ENCODE measurements at places on chromosomes 2 and 18.

- no peak for DNase-seq
Observed at GRCh38 chr18:13524811-13525210, 201.5 kb downstream of the FAM210A start.

DNA sequence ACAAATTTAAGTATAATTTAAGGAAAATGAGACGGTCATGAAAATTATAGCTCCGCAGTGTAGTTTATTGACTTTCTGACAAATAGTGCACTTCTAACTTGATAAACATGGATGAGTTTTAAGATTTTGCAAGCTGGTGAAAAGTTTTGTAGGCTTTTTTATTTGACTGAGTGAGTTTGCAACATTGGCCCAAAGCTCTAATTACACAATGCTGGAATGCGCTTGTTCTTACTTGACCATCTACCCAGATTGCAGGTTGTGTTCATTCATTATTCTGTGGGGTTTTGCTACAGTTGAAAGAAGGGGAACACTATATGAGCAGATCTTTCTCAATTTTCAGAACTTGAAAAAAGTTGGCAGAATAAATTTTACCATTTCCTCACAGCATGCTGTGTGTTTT, 13.5 kb downstream of the SPOPL start:
- DNase-seq, result no peak

GRCh38 chr18:21146016-21146415, 34.4 kb upstream of the ROCK1 start:
- DNase-seq, result no peak

- no peak for DNase-seq
Observed at GRCh38 chr2:119478978-119479295, 45.3 kb downstream of the SCTR start.

- DNase-seq, result peak; percentile 27
Observed at GRCh38 chr2:12005886-12006681, 259.7 kb downstream of the LPIN1 start.

- no peak for DNase-seq
Observed at GRCh38 chr18:79870301-79871025, 72.7 kb downstream of the KCNG2 start.

DNA sequence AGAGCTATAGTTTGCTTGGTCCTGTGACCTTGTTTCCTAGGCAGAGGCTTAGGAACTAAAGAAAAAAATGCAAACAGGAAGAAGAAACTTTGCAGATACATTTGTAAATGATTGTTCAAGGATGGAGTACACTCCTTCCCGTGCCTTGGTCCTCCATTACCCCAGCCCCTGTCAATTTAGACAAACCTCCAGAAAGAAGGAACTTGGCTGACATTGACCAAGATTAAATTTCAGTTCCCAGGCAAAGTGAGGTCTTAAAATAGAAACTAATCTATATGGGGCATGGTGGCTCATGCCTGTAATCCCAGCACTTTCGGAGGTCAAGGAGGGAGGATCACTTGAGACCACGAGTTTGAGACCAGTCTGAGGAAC, 179.9 kb upstream of the FN1 start:
- DNase-seq, result no peak

GRCh38 chr2:163667064-163667887, 68.5 kb downstream of the FIGN start:
- no peak for DNase-seq

GRCh38 chr2:174223388-174223787, 24.9 kb downstream of the OLA1 start:
- no peak for DNase-seq

GRCh38 chr2:146623771-146624170, 1221.1 kb upstream of the ACVR2A start:
- DNase-seq, result no peak

- no peak for DNase-seq
Observed at GRCh38 chr2:126916744-126917143, 18.1 kb downstream of the TEX51 start.

GRCh38 chr2:98809116-98809515, 78.2 kb upstream of the MGAT4A start:
- DNase-seq, result no peak

DNA sequence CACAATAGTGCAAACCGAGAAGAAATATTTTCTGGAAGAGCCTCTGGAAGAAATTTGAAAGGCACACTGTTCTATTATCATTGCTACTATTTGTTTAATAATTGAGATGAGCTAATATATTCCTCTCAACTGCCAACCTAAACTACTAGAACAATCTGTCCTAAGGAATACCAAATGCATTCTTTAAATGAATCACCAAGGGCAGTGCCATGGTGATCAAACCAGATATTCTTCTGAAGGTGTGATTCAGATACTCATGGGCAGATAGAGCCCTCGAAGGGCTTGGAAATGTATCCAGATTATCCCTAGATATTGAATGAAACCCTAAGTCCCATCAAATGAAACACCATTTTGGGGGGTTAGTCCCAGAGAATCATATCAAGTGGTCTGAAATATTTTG, 76.6 kb downstream of the FIGN start:
- no peak for DNase-seq

DNA sequence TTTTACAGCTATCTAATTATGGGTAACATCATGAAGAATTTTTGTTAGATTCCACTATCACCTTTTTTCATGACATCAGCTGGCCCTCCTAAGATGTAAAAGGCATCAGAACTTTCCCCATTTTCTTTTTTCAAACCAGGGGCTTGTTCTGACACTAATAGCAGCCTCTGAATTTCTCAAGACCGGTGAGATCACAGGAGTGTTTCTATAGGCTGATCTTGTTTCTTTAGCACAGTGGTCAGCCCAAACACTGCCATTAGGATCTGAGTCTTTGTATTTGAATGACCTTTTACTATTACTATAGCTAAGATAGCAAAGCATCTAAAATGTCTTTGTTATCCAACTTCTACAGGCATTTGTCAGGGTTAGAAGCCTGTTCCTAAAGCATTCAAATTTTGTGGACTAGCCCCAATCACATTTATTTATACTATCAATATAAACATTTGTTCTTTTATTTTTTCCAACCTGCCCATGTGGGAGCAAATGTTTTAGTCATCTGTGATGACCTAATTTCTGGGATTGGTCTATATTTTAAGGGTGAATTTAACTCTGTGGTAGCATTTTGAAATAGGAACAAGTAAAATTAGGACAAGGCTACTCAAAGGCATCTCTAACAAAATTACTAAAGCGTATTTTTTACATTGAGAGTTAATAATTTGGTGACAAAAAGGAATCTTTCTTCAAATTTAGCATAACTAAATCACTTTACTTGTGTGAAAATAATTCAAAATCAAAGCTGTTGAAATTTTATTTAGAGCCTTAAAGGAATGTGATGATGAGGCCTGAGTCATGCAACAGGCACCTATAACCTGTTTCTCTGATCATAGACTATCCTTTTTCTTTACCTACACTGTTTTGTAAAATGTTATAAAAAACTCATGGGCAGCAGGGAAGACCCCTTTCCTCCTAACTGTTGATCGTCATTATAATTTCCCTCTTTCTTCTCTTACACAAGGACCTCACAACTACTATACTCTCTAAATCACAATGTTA, 39.3 kb downstream of the ZAP70 start:
- DNase-seq, result no peak

DNA sequence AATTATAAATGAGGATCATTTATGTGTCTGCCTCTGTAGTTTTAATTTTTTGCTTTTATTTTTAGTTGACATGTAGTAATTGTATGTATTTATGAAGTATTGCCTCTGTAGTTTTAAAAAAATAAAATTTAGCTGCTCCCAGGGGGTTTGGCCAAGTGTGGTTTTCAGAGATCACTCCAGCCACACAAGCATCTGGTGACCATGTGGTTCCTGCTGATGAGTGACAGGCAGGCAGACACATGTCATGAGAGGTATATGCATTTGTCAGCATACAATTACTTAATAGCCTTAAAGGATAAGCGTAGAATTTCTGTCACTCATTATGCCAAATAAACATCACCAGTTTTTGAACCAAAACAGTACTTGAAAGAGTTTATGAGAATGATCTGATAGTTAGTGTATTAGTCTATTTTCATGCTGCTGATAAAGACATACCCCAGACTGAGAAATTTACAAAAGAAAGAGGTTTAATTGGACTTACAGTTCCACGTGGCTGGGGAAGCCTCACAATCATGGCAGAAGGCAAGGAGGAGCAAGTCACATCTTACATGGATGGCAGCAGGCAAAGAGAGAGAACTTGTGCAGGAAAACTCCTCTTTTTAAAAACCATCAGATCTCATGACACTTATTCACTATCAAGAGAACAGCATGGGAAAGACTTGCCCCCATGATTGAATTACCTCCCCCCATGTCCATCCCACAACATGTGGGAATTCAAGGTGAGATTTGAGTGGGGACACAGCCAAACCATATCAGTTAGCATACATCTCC, 29.6 kb downstream of the MREG start:
- DNase-seq, result no peak

DNA sequence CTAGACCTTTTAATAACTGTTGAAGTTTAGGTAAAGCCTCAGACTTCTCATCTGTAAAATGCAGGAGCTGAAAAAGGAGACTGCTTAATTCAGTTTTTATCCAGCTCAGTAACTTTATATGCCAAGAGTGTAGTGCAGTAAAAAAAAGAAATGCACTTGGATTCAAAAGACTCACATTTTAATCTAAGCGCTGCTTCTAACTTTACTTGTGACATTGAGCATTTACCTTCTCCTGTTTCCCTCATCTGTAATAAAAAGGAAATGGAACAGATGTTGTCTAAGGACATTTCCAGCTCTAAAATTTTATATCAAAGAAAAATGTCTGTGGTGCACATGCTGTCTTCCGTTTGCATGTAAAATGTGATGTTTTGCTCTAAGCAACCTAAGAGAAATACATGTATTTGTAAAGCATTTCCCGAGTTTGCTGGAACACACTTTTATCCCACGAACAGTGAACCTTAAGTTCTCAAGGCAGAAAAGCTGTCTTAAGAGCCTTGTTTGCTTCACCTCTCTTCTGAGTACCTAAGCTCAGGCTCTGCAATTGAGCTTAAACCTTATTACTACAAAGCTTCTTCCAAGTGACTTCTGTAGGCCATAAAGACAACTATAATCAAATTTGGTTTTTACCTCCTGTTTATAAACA, 24.2 kb upstream of the TANK start:
- no peak for DNase-seq

GRCh38 chr2:37868866-37869265, 56.2 kb upstream of the RMDN2 start:
- no peak for DNase-seq

DNA sequence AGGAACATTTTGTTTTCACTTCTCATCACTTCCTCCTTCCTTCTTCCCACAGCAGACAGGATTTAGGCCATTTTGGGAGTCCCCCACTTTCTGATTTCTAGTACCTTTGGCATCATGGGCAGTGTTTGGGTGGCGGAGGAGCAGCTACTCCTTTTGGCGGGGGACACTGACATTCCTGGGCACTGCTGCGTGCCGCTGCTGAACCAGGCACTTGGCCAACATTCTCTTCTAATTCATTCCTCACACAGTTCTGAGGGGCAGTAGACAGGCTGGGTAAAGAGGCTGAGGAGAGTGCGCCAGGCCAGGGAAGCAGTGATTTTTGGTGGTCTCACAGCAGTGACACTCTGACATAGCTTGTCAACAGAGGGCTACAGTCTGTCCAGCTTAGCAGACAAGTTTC, 270.2 kb downstream of the LOXHD1 start:
- DNase-seq, result no peak

- DNase-seq, result no peak
Observed at GRCh38 chr2:5692561-5693286, 540 bp downstream of the SOX11 start.

DNA sequence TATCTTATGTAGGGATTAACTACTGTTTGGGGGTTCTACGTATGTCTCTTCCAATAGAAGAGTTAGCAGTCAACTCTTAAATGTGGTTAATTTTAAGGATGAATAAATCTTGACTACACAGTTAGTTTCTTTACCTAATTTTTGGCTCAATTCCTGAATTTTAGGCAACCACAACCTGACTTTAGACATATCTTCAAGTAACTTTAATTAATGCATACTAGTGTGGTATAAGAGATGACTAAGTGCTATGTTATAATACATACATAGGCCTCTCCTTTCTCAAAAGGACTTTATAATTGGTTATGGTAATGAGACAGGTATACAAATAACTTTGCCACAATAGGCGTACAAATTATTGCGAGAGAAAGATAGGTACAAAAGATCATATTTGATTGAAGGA, 312.0 kb downstream of the IRS1 start:
- DNase-seq, result no peak

- peak; percentile 10 for DNase-seq
Observed at GRCh38 chr18:45978084-45978483, 11.0 kb upstream of the EPG5 start.

DNA sequence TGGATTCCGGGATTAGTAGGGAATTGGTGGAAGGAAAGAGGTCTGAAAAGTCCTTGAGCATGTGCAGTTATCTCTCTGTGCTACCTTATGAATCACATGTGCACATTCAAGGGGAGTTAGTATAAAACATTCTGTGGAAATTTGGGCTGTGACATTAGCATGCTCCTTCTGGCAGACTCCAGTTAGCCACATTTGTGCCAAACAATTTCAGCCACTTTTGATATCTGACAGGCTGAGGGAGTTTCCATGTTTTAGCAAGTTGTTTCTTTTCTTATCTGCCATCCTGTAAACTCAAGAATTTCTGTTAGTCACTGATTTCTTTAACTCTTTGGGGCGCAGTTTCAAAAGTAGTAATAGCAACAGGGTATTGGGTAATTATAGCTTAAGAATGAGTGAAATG, 28.3 kb upstream of the GYPC start:
- DNase-seq, result no peak

- no peak for DNase-seq
Observed at GRCh38 chr2:111702804-111703196, 181.2 kb downstream of the ANAPC1 start.

- peak; percentile 50 for DNase-seq
Observed at GRCh38 chr2:53442783-53443182, 324.8 kb upstream of the CHAC2 start.

- no peak for DNase-seq
Observed at GRCh38 chr2:217988840-217989204, 14.0 kb downstream of the TNS1 start.

GRCh38 chr2:9089831-9090230, 86.3 kb upstream of the MBOAT2 start:
- DNase-seq, result no peak

Data from HAP-1 (cell line).